ENCODE measurements at places on chromosomes 7 and 10. TPM values are rescaled to one million over a fixed set of nuclear protein-coding genes. Genes with fewer than 3 reads are reported as not detected.

STEAP1B gene
- 2.6 TPM for total RNA-seq

AUTS2 gene
- 28.1 TPM for total RNA-seq

TIMM23B gene
- 20.7 TPM for total RNA-seq

ZNF117 gene
- 58.1 TPM for total RNA-seq

GRCh38 chr10:36621346-36621745, 504.1 kb upstream of the ANKRD30A start:
- DNase-seq, result no peak

GRCh38 chr10:75117995-75118394, 6.5 kb downstream of the SAMD8 start:
- DNase-seq, result no peak

GRCh38 chr7:593324-594115, 73.9 kb upstream of the PDGFA start:
- DNase-seq, result no peak

DNA sequence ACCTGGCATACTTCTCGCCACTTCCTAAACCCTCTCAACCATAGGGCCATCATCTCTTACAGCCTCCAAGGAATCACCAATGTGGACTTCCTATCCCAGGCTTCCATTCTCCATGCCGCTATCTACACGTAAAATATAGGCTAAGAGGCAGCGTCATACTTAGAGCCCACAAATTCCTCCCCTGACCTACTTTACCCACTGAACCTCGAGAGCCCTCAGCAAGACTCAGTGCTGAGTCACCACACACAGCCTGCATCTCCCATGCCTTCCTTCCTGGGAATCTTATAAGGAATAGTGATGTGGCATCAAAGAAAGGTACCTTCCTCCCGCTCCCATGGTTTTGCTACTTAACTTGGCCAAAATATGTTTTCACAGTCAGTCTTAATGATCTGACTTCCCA, 435.6 kb upstream of the NFE2L3 start:
- no peak for DNase-seq

GRCh38 chr7:50658696-50659095, 93.5 kb upstream of the DDC start:
- no peak for DNase-seq

- peak; percentile 57 for DNase-seq
These were observed 145.3 kb downstream of the DIP2C start for GRCh38 chr10:543862-544822.

GRCh38 chr7:99452541-99452940, 13.4 kb downstream of the ATP5MF start:
- DNase-seq, result no peak

All from mesenteric fat pad (tissue), 1 donor.